Lower lobe of right lung (tissue), 2 donors: ENCODE measurements at places on chromosomes 13 and 19. TPM values are rescaled to one million over a fixed set of nuclear protein-coding genes. Genes with fewer than 3 reads are reported as not detected.

GRCh38 chr19:47470447-47471195 lies 1.1 kb downstream of the SLC8A2 start:
- no peak for DNase-seq

The BEST2 gene
- not detected for total RNA-seq

GRCh38 chr19:18644196-18645034 lies 7.6 kb downstream of the KLHL26 start:
- DNase-seq: no peak

DNA sequence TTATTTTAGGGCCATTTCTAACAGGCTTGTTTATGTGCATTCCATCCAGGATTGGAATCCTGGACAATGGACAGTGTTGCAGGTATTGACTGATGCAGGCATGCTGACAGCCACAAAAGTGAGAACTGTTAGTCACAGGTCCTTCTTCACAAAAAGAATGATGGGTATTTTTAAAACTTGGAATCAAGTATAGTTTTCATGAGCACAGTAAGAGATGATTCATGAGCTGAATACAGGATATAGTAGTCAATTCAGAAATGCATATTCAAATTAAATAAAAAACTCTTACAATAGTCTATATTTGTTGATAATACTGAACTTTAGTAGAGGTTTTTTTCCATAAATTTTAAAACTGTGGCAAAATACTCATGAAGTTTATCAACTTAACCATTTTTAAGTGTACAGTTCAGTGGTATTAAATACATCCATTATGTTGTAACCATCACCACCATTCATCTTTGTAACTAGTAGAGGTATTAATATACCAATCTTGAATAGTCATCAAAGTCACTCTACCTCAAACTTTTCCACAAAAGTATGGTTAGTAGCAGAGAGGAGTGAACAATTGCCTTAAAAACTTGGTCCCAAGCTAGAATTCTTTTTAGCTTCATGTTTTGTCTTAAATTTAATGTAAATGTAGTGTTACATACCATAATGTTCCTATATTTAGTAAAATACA lies 79.5 kb downstream of the KCNRG start:
- no peak for DNase-seq

GRCh38 chr13:28566283-28566682 lies 71.4 kb upstream of the FLT1 start:
- no peak for DNase-seq

The FAM124A gene
- 4.1 TPM for total RNA-seq

The ZNF585A gene
- 14.9 TPM for total RNA-seq

The FLT3LG gene
- 12.8 TPM for total RNA-seq

DNA sequence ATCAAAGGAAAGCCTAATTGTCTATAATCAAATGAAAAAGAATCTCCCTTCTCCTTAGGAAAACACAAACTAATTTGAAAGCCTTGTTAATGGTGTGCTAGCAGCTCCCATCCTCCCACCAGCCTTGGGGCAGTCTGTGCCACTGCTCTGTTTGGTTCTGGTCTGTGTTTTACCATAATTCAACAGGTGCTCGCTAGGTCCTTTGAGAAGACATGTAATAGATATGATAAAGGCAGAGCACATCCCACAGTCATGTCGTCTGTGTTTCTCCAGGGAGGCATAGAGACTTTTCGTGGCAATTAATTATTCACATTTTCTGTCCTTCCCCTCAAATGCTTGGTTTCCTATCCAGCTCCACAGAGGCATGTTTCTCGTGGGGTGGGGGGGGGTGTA lies 23.8 kb downstream of the FAM124A start:
- DNase-seq: no peak

DNA sequence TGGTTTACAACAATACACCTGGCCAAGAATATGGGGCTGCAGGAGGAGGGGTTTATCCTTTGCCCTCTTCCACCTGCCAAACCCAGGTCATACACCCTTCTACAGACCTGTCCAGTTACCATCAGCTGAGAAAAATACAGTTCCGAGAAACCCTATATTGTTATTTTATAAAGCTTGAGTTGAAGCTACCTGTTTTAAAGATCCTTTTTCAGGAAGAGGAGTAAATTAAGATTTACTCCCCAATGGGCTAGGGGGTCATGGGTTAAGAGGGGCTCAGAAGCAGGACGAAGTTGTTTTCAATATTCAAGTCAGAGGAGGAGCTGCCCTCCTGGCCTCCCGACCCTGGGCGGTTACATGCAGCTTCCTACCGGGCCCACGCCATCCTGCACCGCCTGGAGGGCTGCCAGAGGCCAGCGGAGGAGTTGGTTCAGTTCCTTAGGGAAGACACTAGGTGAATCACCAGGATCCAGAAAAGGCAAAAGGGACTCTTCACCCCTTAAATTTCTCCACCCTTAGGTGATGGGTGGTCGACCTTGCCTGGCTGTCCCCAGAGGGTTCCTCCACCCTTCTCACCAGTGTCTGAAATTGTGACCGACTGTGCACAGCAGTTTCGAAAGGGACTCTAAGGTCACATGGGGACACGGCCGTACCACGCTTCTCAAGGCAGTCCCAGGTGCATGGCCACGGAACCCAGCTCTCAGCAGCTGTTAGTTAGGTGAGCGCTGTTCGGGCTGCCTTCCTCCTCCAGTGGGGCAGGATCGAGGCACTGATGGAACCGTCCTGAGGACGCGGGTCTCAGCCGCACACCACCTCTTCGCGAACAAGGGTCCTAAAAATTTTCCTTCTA lies 1.2 kb downstream of the GJB2 start:
- DNase-seq: no peak

DNA sequence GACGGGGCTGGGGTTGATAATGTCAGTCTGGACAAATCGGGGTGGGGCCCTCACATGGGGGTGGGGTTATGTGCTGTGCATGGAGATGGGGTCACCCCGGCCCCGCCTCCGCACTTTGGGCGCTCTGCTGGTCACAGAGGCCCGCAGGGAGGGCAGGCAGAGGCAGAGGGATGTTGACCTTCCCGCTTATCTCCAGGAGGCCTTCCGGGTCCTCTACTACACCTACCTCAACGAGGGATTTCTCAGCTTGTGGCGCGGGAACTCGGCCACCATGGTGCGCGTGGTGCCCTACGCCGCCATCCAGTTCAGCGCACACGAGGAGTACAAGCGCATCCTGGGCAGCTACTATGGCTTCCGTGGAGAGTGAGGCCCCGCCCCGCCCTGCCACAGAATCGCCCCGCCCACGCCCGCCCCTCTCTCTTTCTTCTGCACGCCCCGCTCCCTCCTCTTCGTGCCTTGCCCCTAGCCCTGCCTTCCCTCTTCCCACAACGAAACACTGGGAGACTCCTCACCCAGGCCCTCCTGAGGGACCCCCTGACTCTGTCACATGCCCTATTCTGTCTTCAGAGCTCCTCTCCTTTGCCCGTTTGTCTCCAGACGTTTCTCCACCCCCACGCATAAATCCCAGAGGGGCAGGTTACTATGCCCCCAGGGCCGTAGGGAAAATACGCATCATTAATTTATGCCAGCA lies 32.8 kb downstream of the TMEM161A start:
- DNase-seq: no peak

DNA sequence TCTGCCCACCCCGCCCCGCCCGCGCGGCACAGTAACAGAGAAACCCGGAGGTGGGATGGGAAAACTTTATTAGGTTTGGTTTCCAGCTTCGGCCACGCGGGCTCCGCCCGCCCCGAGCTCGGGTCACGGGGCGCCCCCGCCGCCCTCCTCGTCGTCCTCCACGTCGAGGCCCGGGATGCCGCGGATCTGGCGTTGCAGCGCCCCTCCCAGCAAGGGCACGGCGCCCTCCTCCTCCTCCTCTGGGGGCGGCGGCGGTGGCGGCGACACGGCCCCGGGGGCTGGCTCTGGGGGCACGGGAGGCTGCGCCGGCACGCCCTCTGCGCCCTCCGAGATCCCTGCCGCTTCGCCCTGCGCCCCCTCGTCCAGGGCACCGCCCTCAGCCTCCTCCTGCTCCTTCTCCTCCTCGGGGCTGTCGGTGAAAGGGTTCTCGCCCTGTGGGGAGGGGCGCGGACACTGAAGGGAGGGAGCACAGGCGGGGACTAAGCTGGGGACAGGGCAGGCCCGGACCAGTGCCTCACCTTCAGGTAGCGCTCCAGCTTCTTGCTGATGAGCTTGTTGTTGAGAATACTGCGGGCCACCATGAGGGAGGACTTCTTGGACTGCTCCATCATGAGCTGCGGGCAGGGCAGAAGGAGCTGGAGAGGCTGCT lies 536 bp upstream of the AKAP8 start:
- DNase-seq: no peak

DNA sequence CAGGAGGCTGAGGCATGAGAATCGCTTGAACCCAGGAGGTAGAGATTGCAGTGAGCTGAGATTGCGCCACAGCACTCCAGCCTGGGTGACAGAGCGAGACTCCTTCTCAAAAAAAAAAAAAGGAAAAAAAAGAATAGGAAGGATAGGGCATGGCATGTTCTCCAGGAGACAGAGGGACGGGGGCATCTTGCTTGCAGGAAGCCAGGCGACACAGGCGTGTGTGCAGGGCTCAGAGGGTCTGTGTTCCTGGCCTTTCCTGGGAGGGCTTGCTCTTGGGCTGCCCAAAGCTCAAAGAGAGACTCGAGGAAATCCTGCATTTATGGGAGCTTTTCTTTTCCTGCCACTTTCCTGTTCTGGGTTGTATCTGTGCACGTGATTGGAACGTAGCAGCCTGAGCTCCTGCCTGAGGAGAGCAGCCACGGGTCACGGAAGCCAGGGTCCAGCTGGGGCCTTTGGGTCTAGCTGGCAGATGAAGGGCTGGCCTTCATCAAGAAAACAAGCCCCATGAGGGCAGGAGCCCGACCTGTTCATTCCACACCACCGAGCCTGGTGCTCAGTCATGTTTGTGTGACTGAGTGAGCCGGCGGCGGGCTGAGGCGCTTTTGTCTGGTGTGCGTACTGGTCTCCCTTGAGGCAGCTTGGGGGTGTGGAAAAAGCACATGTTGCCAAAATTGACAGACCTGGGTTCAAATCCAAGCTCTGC lies 44.5 kb downstream of the CAPN12 start:
- no peak for DNase-seq

DNA sequence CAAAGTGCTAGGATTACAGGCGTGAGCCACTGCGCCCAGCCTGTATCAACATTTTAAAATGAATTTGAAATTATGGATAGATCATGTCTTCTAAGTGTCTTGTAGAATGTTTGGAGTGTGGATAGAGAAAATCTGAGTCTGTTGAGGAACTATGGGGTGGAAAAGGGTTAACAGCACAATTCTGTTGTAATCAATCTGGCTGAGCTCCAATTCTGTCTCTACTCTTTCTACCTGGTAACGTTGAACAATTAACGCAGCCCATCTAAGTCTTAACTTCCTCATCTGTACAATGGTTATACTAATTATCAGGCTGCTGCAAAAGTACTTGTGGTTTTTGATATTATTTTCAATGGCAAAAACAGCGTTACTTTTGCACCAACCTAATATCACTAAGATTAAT lies 4.1 kb downstream of the FPR2 start:
- no peak for DNase-seq

The NMRK2 gene
- not detected for total RNA-seq

DNA sequence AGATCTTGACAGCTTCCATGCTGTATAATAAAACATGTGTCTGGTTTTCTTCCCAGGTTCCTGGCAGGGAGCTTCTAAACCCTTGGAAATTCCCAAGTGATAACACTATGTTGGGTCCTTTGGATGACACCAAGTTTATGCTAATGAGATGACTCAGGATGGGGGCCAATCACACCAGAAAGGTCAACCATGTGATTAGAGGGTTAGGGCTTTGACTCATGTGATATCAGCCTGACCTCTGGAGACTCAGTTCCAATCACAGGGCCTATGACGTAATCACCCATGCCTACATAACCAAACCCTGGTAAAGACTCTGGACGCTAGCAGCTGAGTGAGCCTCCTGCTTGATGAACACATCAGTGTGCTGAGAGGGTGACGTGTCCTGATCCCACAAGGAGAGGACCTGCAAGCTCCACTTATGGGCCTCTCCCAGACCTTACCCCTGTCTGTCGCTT lies 203.6 kb downstream of the DCLK1 start:
- no peak for DNase-seq

DNA sequence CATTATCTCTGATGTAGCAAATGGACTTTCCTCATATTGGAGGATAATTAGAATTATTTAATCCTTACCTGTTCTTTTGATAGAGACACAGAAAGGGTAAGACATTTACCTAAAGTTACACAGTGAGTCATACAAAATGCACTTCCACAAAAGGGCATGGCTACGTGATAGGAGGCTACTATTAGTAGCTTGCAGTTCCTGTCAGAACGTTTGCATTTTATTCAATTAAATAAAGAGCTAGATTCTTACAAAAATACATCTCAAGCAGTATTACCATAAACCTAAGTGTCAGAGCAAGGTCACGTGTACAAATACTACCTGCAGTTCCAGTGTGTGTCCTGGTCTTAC lies 120.6 kb downstream of the ESD start:
- no peak for DNase-seq

DNA sequence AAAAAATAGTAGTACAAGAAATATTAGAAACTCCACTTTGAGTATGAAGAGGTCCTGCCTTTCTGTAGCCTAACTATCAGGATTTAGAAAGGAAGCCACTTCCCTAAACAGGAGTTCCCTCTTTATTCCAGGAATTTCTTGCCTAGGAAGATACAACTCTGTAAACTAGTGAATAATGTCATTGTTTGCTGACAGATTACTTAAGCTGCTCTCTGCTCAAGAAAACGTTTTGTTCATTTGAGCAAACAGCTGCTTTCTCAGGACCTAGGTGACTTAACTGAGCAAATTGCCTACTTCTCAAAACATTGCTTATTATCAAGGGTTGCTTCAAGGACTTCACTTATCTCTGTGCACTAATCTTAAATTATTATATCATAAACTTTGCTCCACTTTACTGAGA lies 1419.4 kb upstream of the SLC10A2 start:
- DNase-seq: no peak

GRCh38 chr13:102261809-102262208 lies 140.0 kb downstream of the FGF14 start:
- DNase-seq: no peak

- DNase-seq: no peak
Measured at GRCh38 chr13:26956522-26957142, 196.0 kb upstream of the GPR12 start.

The ATP8A2 gene
- 1.7 TPM for total RNA-seq

DNA sequence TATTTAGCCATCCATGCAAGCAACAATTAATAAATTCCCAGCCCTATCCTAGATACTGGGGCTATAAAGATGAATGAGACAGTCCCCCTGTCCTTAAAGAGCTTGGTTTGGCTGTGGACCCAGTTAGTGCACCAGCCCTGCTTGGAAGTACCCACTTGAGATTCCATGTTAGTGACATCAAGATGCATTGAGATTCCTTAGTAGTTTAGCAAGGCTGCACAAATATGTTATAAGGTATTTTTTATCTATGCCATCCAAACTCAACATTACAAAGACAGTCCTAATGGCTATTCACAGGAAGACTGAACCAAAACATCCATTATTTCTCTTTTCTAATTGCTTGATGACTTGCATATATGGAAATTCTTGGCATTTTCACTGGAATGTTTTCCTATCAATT lies 48.8 kb upstream of the RAP2A start:
- no peak for DNase-seq
